ENCODE measurements at places on chromosomes 5 and 9. TPM values are rescaled to one million over a fixed set of nuclear protein-coding genes. Genes with fewer than 3 reads are reported as not detected.

GRCh38 chr9:121297389-121297788 lies 29.4 kb downstream of the GSN start:
- H3K27ac ChIP-seq, result peak overlapping the region; percentile 51
- H3K4me1 ChIP-seq, result peaks cover 50% of the 10 kb centered on the region
- no peak overlapping the region for H3K4me3 ChIP-seq
- H3K36me3 ChIP-seq, result peaks cover 12% of the 10 kb centered on the region
- DNase-seq, result no peak

Gene CD72
- total RNA-seq, result 1.0 TPM

GRCh38 chr5:66415208-66415607 lies 181.0 kb upstream of the MAST4 start:
- peaks cover 2% of the 10 kb centered on the region for H3K27me3 ChIP-seq
- H3K36me3 ChIP-seq, result no peaks in the 10 kb centered on the region
- DNase-seq, result no peak
- no peak overlapping the region for H3K4me3 ChIP-seq

Gene CDO1
- not detected for total RNA-seq

GRCh38 chr5:142798099-142798770 lies 28.1 kb downstream of the ARHGAP26 start:
- H3K27ac ChIP-seq, result no peak overlapping the region
- H3K27me3 ChIP-seq, result peaks cover 11% of the 10 kb centered on the region
- H3K4me1 ChIP-seq, result peaks cover 10% of the 10 kb centered on the region

DNA sequence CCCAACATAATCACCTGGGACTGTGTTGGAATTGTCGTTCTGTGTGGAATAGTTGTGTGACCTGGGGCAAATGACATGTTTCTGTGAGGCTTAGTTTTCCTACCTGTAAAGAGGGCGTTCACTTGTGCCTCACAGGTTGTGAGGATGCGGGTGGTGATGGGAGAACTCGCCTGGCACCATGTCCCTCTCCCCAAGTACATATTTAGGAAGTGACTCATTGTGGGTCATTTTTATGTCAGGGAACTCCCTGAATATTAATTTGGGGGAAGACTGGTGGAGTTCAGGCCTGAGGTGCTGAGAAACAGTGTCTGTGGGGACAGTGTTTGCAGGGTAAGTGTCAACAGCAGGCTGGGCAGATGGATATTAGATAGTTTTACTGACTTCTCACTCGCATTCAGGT lies 144.7 kb downstream of the KDM4C start:
- peaks cover 11% of the 10 kb centered on the region for H3K4me1 ChIP-seq
- no peaks in the 10 kb centered on the region for H3K27me3 ChIP-seq
- no peak for DNase-seq
- no peaks in the 10 kb centered on the region for H3K36me3 ChIP-seq
- no peak overlapping the region for H3K4me3 ChIP-seq

Data from HFFc6 (cell line).